ENCODE measurements at places on chromosomes 2 and 18.

GRCh38 chr18:58228762-58229161 lies 184.7 kb downstream of the NEDD4L start:
- DNase-seq: no peak

DNA sequence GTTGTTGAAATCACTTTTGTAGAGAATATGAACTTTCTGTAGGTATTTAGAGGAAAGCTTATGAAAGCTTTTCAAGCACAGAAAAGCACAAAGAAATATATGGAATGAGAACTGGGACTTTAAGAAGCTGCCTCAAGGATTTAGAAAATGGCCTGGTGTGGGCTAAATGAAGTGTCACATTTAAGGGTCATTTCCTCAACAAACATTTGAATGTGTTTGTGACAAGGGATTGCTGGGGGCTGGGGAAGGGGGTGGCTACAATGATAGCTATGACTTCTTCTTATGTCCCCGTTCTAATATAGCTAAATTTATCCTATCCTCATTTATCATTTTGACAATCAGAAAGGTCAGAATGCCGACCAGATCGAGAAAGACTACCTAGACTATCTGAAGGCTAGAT lies 69.2 kb downstream of the DLGAP1 start:
- DNase-seq: no peak

GRCh38 chr2:237205561-237205971 lies 119.9 kb downstream of the COPS8 start:
- DNase-seq: no peak

DNA sequence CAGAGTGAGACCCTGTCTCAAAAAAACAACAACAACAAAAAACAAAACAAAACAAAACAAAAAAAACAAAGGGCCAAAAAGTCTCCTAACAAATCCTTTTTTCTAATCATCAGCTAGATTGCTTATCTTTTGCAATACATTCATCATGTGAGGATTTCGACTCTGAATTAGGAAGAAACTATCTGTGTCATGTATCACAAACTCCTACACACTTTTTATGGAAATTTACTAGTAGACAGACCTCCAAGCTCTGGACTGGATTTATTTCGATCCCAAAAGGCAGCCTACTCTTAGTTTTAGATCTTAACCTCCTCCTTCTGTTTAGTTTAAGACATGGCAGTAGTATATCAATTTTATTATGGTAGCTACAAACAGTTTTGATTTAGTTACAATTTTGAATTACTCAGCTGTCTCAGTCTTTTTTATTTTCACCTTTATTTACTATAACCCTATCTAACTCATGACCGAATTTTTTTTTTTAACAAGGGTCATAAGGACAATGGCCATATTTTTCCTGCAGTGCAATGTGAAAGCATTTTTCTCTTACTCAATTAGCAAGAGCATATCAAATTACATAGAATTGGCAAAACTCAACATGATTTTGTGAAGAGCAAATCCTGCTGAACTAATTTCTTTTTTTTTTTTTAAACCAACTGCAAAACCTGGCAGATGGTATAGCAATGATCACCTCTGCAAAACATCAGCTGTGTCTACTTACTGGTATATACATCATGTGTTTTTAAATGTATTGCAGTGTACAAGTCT lies 10.7 kb upstream of the CCDC88A start:
- DNase-seq: no peak

- DNase-seq: no peak
Measured at GRCh38 chr18:13735681-13736080, 9.2 kb downstream of the RNMT start.

DNA sequence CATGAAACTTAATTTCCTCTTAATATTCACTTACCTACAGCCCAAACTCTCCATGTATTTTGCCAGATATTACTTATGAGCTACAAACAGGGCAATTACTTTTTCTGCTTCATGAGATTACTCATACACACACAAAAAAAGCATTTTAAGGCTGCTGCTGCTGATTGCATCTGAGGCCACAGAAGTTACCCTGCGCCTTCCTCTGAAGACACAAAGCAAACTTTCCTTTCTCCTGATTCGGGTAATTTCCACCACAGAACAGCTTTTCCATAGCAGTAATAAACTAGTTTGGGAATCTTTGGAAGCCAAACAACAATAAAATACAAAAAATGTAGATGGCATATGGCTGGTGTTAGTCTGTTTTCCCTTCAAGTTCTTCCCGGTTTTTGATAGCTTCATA lies 6.2 kb downstream of the TTC32 start:
- no peak for DNase-seq

- DNase-seq: no peak
Measured at GRCh38 chr2:1731963-1732768, 12.1 kb downstream of the PXDN start.

- DNase-seq: no peak
Measured at GRCh38 chr2:27573452-27573851, 9.4 kb upstream of the ZNF512 start.

DNA sequence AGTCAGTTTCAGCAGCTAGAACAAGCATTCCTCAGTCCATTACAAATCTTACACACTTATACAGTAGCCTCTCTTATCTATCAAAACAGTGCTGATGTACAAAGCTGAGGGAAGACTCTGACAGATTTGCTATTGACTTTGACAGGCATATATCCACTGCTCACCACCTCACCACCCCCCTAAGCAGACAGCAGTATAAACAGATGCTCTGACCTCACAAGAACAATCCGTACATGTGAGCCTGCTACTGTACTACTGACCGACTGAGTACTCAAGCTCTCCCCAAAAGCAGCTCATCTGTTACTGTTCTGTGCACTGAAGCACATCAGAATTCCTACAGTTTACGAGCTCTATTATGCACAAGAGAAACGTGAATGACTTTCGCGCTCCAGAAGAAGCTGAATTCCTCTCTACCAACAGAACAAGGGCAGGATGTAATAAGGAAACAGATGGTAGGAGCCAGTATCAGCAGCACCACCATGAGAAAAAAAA lies 95.6 kb upstream of the PDE1A start:
- peak; percentile 20 for DNase-seq

GRCh38 chr2:117815946-117816345 lies 1.5 kb downstream of the DDX18 start:
- DNase-seq: no peak

- DNase-seq: no peak
Measured at GRCh38 chr2:134452042-134452733, 198.3 kb downstream of the MGAT5 start.

DNA sequence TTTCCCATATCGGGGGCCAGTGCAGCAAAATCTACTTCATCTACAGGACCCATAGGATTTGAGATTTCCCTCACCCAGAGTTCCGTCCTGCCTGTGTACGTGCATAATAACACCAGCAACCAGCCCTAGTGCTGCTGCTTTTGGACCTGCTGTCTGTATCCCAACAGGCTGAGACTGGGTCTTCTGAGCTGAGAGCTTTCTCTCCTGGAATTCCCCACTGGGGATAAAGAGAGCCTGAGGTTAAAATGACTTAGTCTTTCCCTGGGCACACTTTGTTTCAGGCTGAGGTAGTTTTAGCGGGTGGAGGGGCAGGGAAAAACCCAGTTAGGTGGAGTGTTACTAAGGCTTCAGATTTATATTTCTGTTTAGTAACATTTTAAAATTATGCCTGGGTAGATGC lies 62.5 kb downstream of the SERTAD2 start:
- no peak for DNase-seq

DNA sequence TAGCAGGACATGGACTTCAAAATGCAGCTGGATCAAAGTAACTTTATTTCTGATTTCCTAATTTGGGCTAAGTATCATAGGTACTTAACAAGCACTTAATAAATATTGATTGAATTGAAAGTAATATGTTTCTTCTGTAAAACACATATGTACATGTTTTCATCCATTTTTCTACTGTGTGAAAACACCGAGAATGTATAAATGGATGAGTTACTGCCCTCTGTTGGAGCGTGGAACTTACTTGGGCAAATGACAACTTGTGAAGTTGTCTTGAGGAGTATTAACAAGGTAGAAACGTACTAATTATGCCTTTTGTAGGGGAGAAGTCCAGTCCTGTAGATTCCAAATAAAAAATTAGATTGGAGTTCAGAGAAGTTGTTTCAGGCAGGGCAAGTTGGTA lies 87.2 kb downstream of the PHLPP1 start:
- no peak for DNase-seq

DNA sequence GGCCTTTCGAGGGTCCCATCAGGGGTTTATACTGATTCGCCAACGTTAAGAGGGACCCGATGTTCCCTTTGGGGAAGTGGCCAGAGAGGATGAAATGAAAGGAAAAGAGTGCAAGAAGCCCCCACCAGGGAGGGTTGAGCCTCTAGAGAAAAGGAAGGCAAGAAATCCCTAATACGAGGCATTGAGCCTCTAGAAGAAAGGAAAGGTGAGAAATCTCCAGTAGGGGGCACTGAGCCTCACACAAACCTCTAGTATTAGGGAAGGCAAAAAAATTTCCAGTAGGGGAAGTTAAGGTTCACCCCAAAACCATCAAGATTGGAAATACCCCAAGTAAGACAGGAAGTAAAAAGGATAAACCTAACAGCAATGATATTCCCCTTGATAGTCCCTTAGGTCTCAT lies 9.8 kb upstream of the SAP130 start:
- peak; percentile 29 for DNase-seq

- no peak for DNase-seq
Measured at GRCh38 chr2:221549143-221549542, 23.0 kb downstream of the EPHA4 start.

DNA sequence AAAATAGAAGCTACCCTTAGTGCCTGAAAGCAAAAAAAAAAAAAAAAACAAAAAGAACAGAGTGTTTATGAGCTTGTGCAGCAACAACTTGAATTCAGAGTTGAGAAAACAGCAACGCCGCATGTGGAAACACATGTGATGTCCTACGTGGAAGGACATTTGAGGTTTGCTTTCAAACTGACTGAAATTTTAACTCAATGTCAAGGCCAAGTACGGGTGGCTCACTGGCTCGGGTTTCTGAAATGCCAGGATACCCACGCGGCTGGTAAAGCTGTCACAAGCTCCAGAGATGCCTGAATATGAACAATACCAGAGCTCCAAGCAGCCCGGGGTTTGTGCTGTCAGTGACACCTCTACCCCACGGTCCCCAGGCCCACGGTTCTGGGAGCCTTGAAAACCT lies 72.2 kb upstream of the THOC1 start:
- DNase-seq: no peak

GRCh38 chr18:53943326-53943860 lies 281.1 kb downstream of the MBD2 start:
- no peak for DNase-seq

DNA sequence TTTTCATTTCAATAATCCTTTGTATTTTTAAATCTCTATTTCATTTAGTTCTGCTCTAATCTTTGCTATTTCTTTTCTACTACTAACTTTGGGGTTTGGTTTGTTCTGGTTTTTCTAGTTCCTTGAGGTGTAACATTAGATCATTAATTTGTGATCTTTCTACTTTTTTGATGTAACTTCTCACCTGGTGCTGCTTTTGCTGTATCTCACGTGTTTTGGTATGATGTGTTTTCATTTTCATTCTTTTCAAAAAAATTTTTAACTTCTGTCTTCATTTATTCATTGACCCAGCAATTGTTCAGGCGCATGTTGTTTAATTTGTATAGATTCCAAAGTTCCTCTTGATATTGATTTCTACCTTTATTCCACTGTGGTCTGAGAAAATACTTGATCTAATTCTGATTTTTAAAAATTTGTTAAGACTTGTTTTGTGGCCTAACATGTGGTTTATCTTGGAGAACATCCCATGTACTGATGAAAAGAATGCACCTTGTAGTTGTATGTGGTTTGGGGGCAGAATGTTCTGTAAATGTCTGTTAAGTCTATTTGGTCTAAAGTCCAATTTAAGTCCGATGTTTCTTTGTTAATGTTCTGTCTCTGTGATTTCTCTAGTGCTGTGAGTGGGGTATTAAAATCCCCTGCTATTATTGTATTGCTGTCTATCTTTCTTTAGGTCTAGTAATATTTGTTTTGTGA lies 17.3 kb upstream of the MALT1 start:
- DNase-seq: no peak

- DNase-seq: no peak
Measured at GRCh38 chr2:51079945-51080344, 48.0 kb upstream of the NRXN1 start.

- no peak for DNase-seq
Measured at GRCh38 chr18:26549263-26550094, 1.1 kb upstream of the KCTD1 start.

DNA sequence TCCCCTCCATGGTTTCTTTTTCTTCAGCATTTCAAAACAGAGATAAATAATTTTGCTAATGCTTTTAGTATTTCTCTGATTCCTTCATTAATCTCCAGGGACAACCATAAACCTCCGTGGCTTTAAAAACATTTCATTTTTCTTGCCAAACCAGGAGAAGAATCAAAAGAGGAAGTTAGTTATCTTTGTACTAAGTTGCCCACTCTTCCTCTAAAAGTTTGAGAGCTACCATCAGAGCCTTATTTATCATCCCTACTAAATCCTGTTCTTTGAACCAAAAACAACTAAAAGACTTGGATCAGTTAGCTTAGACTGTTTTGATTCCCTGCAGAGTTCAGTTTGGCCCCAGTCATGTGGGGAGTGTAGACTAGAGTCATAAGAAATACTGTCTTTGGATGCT lies 208.4 kb downstream of the SETBP1 start:
- DNase-seq: no peak

GRCh38 chr18:41226186-41226585 lies 728.8 kb upstream of the PIK3C3 start:
- DNase-seq: no peak

GRCh38 chr2:169761970-169762292 lies 28.3 kb downstream of the KLHL23 start:
- no peak for DNase-seq

- no peak for DNase-seq
Measured at GRCh38 chr2:96072746-96073145, 38.0 kb upstream of the GPAT2 start.

- DNase-seq: no peak
Measured at GRCh38 chr18:21257386-21257785, 15.4 kb downstream of the GREB1L start.

- DNase-seq: no peak
Measured at GRCh38 chr2:88236666-88237065, 66.5 kb downstream of the THNSL2 start.

DNA sequence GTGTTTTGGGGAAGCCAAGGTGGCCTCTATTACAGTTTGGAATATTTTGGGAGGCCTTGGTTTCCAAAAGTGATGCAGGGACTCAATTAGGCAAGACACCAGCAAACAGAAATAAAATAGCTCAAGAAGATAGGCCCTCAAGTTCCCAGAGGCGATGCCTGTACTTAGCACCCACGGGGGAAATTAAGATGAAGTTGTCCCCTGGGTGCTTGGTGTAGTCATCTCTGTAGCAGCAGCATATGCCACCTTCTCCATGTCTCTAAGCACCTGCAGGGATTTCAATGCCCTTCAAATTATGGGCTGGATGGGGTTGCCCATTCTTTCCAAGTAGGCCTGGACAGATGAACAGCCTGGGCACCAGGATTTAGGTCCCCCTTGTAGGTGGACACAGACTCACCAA lies 185.0 kb downstream of the CTIF start:
- DNase-seq: peak; percentile 13
